ENCODE measurements at places on chromosomes 7 and 10.

- DNase-seq, result no peak
Measured at GRCh38 chr7:69871886-69872569, 273.8 kb downstream of the AUTS2 start.

DNA sequence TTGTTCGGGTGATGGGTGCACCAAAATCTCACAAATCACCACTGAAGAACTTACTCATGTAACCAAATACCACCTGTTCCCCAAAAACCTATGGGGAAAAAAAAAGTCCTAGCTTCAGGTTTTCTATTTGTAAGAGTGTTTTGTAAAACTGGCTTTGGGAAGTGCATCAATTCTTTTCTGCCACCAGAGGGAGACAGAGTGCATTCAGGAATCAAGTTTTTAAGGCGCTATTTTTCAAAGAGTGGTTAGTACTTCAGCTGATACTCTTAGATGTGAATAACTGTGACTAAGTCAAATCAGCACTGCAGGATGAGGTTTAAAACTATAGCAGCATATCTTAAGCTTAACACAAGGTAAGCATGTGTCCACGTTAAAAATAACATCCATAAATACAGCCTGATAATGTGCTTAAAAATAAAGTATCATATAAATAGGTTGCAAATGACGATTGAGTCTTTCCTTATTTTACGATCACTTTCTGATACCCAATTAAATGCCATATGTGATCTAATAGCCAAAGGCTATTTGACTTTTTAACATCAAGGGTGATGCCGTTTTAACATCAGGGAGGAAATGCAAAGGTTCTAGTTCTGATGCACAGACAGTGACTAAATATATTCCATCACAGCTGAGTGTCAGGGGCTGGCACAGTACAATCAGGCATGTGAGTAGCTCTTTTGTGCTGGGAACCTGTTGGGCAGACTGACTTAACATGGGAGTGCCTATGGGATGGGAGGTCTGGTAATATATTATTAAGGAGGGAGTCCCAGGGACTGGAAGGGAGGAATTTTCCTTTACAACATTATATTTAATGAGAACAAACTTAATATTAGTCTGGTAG, 10.6 kb upstream of the LYZL2 start:
- DNase-seq, result no peak

GRCh38 chr7:17298840-17299482, 509 bp downstream of the AHR start:
- peak; percentile 30 for DNase-seq

DNA sequence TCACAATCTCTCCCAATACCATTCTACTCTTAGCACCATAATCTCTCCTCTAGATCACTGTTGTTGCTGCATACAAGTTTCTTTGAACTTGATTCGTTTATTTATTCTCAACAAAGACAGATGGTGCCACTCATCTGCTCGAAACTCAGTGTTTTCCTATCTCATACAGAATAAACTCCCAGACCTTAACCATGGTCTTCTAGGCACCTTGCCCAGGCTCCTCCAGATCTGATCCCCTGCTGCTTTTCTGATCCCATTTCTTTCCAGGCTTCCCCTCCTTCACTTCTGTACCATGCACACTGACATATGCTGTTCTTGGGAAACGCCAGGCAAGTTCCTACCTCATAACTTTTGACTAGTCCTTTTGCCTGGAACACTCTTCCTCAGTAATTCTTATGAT, 645.7 kb downstream of the DNAJB9 start:
- no peak for DNase-seq

DNA sequence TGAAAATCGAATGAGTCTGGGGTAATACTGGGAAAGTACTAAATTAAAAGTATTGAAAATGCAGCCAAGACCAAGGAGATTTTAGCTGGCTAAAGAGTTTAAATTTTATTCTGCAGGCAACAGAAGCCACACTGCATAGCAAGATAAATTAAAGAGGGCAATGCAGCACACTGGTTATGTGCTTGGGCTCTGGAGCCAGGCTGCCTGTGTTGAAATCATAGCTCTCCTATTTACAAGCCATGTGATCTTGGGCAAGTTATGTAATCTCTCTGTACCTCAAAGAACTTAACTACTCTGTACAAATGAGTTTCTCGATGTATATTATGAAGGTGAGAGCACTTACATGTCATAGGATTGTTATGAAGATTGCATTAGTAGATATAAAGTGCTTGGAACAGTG, 9.9 kb downstream of the SLC25A13 start:
- no peak for DNase-seq

- no peak for DNase-seq
Measured at GRCh38 chr10:100998183-100998990, 1.2 kb upstream of the LZTS2 start.
